Stimulated activated naive CD8-positive, alpha-beta T cell treated with anti-CD3 and anti-CD28 coated beads, Interleukin-15, amount 100 ng/mL, for 72 hours (primary cell): ENCODE measurements at places on chromosomes 4 and X.

DNA sequence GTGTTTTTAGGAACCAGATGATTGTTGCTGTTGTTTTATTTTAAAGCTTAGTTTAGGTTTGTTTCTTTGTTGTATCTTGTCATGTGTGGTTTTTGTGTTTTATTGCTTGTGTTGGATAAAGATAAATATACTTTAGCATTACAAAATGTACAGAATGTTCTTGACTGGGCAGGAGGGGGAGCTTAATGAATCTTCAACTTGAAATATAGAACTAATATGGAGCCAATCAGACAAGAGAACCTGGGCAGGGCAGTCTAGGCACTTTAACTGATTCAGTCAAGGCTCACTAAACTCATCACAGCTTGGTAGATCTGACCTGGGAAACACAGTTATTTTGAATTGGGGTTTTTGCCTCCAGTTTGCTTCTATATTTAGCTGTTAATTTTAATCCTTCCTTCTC lies 304.2 kb downstream of the ARHGAP24 start:
- no peak for DNase-seq

- no peak for DNase-seq
These were observed 158.4 kb downstream of the RAB28 start for GRCh38 chr4:13325744-13326143.

GRCh38 chr4:10047967-10048366 lies 26.7 kb upstream of the SLC2A9 start:
- no peak for DNase-seq

DNA sequence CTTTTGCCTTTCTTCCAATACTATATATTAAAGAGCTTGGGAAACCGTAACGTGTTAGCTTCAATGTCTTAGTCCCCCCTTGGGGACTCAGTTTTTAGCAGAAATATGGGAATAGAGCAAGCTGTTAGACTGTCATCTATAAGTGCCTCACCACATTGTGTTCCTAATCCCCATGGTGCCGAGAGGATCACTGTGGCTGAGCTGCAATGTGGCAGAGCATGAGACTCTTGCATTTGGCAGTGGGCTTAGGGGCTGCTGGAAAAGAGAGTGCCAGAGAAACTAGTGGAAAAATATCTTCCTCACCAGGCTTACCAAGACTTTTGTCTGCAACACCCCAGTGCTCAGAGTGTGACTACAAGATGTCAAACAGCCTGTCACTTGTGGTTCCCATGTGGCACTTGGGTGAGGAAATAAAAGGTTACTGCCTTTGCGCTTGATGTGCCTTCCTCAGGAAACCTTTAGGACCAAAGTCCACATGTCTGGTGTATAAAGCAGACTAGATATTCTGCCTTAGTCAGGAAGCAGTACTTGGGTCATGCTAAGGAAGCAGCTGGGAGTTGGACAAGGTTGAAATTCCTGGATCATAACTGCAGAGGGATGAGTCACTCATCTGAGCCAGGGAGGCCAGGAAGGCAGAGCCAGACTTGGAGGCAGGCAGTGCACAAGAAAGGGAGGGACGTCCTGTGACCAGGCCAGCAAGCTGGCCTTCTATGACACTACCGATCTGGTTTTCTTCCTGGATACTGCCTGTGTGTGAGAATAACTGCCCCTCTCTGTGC lies 9.7 kb upstream of the MAGEA4 start:
- no peak for DNase-seq

DNA sequence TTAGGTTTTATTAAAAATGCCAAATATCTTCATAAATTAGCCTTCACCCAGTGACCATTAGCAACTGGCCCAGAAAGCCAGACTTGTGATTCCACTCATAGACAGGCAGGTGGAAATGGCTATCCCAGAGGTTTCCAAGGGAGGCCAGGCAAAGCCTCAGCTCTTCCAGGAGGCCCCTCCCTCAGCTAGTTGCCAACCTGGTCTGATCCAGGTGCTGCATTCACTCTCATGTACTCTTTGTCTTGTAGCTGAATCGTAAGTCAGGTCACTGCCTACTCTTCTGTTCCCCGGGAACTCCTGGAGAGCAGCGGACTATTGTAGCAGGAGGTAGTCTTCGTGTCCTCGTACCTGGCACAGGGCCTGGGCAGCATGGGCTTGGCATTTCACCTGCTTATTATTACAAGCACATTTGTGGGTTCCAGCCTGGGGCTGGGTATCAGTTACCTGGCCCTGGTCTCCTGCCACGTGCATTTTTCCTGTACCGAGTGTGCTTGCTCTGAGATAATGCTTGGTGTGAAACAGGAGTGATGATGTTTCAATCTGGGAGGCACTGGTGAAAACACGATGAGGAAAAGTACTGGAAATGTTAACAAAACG lies 101.6 kb downstream of the FAM193A start:
- no peak for DNase-seq
